ENCODE measurements at places on chromosomes 4 and X. TPM values are rescaled to one million over a fixed set of nuclear protein-coding genes. Genes with fewer than 3 reads are reported as not detected.

The FAAH2 gene
- under 0.01 TPM for total RNA-seq

The HHIP gene
- 0.59 TPM for total RNA-seq

The CXCL11 gene
- not detected for total RNA-seq

The MAGEA8 gene
- not detected for total RNA-seq

The RBMXL3 gene
- total RNA-seq: not detected

The SPANXN4 gene
- not detected for total RNA-seq

The P2RY4 gene
- total RNA-seq: 0.29 TPM

The SULT1E1 gene
- total RNA-seq: not detected

The ZNF330 gene
- 33.7 TPM for total RNA-seq

The TEX13B gene
- total RNA-seq: not detected

GRCh38 chr4:178480105-178480504 lies 1037.9 kb upstream of the AGA start:
- no peaks in the 10 kb centered on the region for H3K36me3 ChIP-seq
- no peak for DNase-seq
- no peaks in the 10 kb centered on the region for H3K4me1 ChIP-seq
- no peak overlapping the region for H3K27ac ChIP-seq
- H3K4me3 ChIP-seq: no peak overlapping the region

GRCh38 chr4:130545596-130545995 lies 1449.6 kb downstream of the C4orf33 start:
- no peak overlapping the region for H3K27ac ChIP-seq
- no peaks in the 10 kb centered on the region for H3K27me3 ChIP-seq
- no peaks in the 10 kb centered on the region for H3K4me1 ChIP-seq
- no peak for DNase-seq
- no peaks in the 10 kb centered on the region for H3K36me3 ChIP-seq

DNA sequence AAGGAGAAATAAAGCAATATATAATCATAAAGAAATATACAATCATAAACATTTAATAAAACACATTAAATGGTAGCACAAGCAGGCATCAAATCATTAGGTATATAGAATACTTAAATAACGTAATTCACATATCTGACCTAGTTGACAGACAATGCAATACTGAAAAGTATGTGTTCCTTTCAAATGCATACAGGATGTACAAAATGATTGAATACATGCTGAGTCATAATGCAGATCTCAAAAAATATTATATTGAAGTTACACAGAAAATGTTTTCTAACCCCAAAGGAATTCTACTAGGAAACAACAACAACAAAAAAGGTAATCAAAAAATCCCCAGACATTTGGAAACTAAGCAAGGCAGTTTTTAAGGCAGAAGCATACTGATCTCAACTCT lies 1072.0 kb upstream of the INTU start:
- H3K4me3 ChIP-seq: no peak overlapping the region
- H3K36me3 ChIP-seq: no peaks in the 10 kb centered on the region

GRCh38 chrX:65750674-65751469 lies 83.4 kb downstream of the MSN start:
- no peak overlapping the region for H3K27ac ChIP-seq
- H3K27me3 ChIP-seq: peaks cover 2% of the 10 kb centered on the region
- no peaks in the 10 kb centered on the region for H3K36me3 ChIP-seq
- no peak overlapping the region for H3K4me3 ChIP-seq
- H3K4me1 ChIP-seq: no peaks in the 10 kb centered on the region
- DNase-seq: no peak

- H3K36me3 ChIP-seq: peaks cover 5% of the 10 kb centered on the region
- H3K4me1 ChIP-seq: no peaks in the 10 kb centered on the region
- H3K27me3 ChIP-seq: peaks cover 3% of the 10 kb centered on the region
- H3K4me3 ChIP-seq: no peak overlapping the region
- DNase-seq: no peak
- H3K27ac ChIP-seq: no peak overlapping the region
Measured at GRCh38 chrX:107102980-107103379, 15.6 kb downstream of the RBM41 start.

- no peak for DNase-seq
- no peak overlapping the region for H3K27ac ChIP-seq
- H3K27me3 ChIP-seq: no peaks in the 10 kb centered on the region
- no peaks in the 10 kb centered on the region for H3K36me3 ChIP-seq
Measured at GRCh38 chr4:26964994-26965393, 104.4 kb downstream of the STIM2 start.

GRCh38 chrX:118772051-118772450 lies 44.6 kb downstream of the IL13RA1 start:
- peaks cover 3% of the 10 kb centered on the region for H3K36me3 ChIP-seq
- no peak overlapping the region for H3K4me3 ChIP-seq
- H3K4me1 ChIP-seq: no peaks in the 10 kb centered on the region
- H3K27me3 ChIP-seq: no peaks in the 10 kb centered on the region

- H3K4me3 ChIP-seq: no peak overlapping the region
- no peak for DNase-seq
- H3K27me3 ChIP-seq: no peaks in the 10 kb centered on the region
- peaks cover 3% of the 10 kb centered on the region for H3K4me1 ChIP-seq
Measured at GRCh38 chr4:47334652-47335051, 128.8 kb downstream of the COMMD8 start.

GRCh38 chrX:84248226-84248625 lies 60.2 kb upstream of the RPS6KA6 start:
- no peak overlapping the region for H3K4me3 ChIP-seq
- H3K27ac ChIP-seq: no peak overlapping the region
- H3K4me1 ChIP-seq: peaks cover 6% of the 10 kb centered on the region
- H3K27me3 ChIP-seq: no peaks in the 10 kb centered on the region
- no peaks in the 10 kb centered on the region for H3K36me3 ChIP-seq

DNA sequence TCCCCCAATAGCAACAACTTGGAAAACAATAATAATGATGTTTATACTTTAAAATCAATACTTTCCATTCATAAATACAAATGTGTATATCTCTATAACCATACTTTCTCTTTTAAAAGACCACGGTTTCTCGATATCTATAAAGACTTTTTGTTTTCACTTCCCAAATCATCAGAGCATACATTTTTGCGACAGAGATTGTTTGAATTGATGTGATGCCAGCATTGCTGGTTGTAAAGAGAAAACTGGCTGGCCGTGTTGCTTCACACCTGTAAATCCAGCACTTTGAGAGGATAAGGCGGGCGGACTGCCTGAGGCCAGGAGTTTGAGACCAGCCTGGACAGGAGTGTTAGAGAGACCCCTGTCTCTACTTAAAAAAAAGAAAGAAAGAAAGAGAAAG lies 77.6 kb upstream of the ZNF518B start:
- H3K27me3 ChIP-seq: peaks cover 16% of the 10 kb centered on the region
- no peaks in the 10 kb centered on the region for H3K36me3 ChIP-seq
- H3K4me3 ChIP-seq: no peak overlapping the region
- no peak for DNase-seq

DNA sequence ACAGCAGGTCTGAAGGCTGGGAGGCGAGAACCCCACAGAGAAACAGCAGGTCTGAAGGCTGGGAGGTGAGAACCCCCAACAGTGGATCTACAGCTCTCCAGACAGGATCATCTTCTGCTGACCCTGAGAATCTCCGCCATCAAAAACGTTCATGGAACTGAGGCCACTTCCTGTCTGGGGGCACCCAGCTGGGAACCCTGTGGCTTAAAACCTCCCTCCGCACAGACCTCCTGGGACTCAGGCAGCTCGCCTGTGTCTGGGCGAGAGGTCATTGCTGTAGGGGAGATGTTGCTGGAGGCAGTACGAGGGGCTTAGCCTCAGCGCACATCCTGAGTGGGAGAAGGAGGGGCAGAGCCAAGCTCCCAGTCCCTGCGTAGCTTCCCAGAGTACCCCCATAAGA lies 15.1 kb upstream of the CLDN24 start:
- DNase-seq: no peak
- H3K4me3 ChIP-seq: no peak overlapping the region
- H3K27me3 ChIP-seq: no peaks in the 10 kb centered on the region
- peaks cover 17% of the 10 kb centered on the region for H3K4me1 ChIP-seq
- no peaks in the 10 kb centered on the region for H3K36me3 ChIP-seq

- no peaks in the 10 kb centered on the region for H3K27me3 ChIP-seq
- no peaks in the 10 kb centered on the region for H3K4me1 ChIP-seq
- no peak overlapping the region for H3K4me3 ChIP-seq
- no peak overlapping the region for H3K27ac ChIP-seq
Measured at GRCh38 chr4:107363125-107363524, 327.0 kb upstream of the DKK2 start.

DNA sequence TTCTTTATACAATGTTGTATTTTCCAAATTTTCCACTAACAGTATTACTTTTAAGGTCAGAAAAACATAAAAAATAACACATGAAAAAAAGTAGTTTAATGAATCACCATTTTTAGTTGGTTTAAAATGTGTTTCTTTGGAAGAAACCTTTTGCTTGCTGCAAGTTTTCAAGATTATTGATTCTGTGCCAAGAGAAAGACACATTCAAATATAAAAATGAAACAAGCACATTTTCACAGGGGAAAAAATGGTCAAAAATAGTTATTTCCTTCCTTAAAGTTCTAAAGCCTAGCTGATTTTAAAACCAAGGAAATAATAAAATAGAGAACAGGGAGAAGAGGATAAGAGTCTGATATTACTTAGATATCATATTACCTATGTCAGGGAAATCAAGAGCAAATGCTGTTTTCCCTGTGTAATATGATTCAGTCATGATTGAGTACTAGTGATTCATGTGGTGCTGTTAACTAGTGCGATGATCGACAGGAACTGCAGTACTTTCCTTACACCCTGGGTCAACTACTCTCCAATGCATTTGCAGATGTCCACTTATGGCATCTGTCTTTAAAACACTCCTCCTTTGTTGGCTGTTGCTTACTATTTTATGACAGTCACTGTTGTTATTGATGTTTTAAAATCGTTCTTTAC lies 103.8 kb downstream of the CAMK2D start:
- peaks cover 22% of the 10 kb centered on the region for H3K4me1 ChIP-seq
- no peak for DNase-seq
- H3K27ac ChIP-seq: peak overlapping the region; percentile 7

DNA sequence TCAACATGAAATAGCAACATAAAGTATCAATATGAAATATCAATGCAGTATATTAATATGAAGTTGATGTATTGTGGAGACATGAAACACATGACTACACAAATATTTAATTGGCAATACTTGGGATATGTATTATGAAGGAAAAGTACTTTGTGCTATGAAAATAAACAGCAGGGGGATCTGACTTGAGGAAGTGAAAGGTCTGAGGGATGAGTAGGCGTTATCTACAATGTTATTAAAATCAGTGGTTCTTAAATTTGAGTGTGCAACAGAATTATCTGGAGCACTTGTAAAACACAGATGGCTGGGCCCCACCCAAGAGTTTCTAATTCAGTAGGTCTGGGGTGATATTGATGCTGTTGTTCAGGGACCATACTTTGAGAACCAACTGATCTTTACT lies 27.4 kb upstream of the ARX start:
- H3K36me3 ChIP-seq: no peaks in the 10 kb centered on the region
- H3K4me1 ChIP-seq: no peaks in the 10 kb centered on the region
- no peak overlapping the region for H3K27ac ChIP-seq

DNA sequence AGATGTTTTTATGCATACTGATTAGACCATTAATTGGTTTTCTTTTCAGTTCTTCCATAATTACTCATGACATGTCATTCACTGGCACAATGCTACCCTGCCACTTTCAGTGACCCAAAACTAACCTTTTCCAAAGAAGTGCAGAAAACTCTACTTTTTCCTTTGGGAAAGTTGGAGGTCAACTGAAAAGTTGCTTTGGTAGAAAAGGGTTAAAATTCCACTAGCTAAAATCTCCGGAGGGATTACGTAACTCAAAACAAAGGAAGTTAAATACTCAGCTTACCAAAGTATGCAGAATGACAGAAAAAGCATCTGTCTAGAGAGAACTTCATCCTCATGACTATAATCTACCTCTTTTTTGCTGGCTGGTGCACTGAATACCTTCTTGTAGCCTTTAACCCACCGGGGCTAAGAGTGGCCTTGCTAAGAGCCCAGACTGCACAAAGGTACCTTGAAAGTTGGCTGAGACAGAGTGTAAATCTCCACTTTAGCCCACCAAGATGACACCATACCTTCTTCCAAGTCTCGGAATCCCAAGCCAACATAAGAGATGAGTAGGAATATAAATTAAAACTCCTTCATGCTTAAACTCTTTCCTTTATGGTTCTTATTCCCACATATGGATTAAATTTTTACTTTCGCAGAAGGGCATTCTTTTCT lies 1099.5 kb upstream of the INTU start:
- H3K4me3 ChIP-seq: no peak overlapping the region
- no peak overlapping the region for H3K27ac ChIP-seq
- no peaks in the 10 kb centered on the region for H3K36me3 ChIP-seq
- no peaks in the 10 kb centered on the region for H3K4me1 ChIP-seq
- no peaks in the 10 kb centered on the region for H3K27me3 ChIP-seq
